ENCODE measurements at places on chromosomes 11 and 22.

DNA sequence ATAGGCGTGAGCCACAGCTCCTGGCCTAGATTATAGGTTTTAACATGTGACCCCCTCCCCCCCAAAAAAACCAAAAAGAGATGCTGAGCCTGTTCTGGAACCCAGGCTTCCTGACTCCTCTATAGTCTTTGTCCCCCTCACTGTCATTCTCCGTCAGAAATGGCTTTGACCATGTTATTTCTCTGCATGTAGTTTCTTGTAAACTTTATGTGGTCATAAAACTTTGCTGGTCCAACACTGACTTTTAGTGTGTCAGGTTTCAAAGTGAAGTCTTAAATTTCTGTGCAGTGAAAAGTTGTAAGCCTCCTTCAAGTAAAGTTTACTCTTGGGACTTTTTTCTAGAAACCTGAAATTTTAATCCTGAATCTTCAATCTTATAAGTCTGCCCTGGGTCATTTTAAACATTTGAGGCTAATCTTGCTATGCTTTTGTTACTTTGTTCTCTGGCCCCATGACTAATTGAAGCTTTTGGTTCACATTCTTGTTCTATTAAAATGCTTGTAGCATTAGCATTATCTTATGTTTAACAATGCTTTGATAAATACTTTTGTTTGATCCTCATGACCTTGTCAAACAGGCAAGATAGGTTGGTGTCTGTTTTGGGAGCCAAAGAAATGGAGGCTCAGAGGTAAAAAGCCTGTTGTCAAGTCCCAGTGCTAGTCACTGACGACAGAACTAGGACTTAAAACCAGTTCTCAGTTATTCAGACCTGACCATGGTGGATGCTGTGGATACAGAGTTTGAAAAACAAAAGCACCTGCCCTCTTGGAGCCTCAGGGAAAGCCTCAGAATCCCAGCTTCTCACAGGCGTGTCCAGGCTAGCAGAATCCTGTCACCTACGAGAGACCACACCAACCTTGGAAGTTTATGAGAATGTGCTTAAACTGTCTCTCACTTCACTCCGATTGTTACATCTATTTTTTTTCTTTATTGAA lies 87.7 kb upstream of the HORMAD2 start:
- DNase-seq, result no peak

DNA sequence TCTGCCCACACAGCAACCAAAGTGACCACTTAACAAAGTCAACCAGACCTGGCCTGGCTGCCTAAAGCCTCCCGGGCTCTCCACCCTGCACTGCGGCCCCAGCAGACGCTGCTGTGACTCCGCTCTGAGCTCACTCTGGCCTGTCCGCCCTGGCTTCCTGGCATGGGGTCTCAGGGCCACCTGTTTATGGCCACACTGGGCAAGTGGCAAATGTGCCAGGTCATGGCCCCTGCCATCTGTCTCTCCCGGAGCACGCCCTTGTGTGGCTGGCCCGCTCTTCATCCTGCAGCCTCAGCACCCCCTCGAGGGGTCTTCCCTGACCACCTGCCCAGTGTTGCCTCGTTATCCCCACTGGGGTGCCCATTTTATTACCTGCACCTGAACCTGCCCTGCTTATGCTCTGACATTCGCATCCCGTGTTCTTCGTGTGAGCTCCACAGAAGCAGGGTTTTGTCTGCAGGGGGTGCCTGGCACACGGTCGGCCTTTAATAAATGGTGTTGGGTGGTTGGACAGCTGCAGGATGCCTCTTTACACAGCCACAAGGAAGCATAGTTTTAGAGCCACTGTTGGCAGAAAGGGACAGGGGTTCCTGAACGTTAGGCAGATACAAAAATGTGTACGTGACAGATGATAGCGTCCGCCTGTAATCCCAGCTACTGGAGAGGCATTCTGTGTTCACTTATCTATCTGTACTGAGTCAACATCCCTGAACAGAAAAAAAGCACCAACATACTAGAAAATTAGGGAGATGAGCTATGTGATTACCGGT lies 785.6 kb downstream of the TBC1D22A start:
- DNase-seq, result no peak

DNA sequence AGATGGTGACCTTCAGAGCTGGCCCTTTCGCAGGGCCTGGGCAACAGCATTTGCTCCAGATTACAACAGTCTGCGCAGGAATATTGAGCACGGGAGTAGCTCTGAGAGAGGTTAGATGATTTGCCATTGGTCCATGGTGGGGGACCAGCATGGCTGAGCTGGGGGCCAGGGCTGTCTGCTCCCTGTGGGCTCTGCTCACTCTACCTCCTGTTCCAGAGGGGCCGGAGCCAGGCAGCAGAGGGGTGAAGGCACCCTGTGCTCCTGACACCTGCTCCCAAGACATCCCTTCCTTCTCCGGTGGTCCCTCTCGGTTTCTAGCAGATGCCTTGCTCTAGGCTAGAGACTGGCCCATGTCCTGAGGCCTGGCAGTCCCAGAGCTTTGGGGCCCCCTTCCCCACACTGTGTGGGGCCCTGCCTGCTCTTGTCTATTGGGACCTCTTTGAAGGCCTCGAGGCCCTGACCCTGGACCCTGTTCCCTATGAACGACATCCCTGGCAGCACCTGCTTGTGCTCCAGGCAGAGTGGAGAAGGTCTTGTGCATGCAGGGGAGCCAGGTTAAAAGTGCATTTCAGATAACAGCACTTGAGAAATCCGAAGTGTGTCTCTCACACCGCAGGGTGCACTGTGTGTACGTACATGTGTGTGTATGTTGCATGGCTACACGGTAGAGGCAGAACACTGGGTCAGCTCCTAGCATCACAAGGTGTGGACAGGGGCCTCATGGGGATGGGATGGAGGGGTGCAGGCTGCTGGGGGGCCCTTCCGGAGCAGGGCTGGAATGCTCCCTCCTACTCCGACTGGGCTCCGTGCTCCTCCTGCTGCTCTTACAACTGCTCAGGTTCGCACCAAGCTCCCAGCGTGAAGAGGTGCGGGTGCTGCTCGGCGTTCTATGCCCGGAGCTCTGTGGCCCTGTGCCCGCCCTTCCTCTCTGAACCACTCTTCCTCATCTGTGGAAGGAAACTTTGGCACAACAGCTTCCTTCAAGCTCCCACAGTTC lies 123.3 kb upstream of the B3GAT1 start:
- DNase-seq, result no peak

DNA sequence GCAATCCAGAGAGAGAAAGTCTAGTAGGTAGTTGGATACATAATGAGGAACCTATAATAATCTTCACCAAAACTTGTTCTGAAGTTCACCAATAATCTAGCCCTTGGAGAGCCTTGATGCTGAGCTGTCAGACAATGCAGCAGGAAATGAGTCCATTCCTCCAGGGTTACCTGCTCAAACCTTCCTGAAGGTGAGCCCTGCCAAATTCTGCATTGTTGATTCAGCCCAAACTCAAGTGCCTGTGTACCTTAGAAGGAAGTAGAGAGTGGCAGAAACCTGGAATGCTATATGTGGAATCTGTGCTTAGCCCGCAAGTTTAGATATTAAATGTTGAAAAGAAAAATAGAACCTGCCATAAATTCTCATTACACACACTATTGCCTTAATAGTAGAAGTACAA lies 77.4 kb upstream of the SPON1 start:
- no peak for DNase-seq

GRCh38 chr11:123231256-123231655 lies 36.2 kb upstream of the CLMP start:
- DNase-seq, result no peak

DNA sequence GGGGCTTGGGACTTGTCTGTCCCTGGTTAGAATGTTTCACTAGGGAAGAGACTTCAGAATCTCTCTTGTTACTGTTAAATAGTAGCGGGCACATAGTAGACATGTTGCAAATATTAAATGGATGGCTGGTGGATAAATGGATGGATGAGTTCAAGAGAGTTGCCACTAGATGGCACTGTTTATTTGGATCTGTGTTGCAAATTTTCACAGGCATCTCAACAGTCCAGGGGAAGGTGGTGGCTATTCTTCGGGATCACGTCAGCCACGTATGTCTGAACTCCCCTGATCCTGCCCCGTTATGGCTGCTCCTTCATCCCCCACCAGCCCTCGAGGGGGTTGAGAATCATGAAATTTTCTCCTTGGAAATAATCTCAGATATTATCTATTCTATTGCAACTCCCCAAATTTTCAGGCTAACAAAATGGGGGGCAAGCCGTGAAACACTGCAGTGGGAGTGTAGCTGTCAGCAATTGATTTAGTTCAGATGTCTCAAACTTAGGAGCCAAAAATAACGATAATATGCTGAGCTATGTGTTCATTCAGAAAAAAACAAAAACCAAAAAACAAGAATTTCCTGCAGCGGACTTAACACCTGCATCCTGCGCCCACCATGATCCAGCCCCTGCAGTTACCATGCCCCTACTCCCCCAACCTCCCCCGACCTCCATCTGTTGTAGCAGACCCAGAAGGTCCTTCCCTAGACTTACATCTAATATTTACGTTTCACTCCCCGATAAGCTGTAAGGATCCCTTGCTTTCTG lies 29.1 kb upstream of the BIRC3 start:
- peak; percentile 52 for DNase-seq

- peak; percentile 24 for DNase-seq
Observed at GRCh38 chr11:69704508-69705253, 859 bp upstream of the FGF19 start.

DNA sequence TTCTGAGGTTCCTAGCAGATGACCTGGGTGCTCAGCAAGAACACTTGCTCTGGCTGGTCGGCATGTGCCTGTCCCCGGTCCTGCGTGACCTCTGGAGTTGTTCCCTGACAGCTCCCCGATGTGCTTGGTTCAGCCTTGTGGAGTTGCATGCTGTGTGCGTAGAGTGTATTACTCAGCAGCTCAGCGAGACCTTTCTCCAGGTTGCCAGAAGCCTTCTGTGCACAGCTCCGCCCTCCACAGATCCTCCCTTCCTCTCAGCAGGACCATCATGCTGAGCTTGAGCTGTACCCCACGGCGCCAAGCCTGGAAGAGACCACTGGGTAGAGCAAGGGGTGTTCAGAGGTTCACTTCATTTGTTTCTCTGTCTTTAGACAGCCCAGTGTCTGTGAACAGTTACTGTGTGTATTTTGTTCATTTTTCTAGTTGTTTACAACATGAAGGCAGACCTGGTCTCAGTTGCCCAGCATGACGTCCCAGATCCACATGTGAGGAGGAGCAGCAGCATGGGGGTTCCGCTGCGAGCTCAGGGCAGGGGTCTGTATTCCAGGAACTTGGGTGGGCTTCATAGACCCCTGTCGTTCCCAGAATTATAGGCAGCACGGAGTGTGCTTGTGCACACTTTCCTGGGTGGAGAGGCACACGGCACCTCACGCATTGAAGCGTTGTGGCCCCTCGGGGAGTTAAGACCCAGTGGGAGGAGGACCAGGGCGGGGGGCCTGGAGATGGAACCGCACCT lies 148.6 kb downstream of the IGLL1 start:
- DNase-seq, result peak; percentile 54

- DNase-seq, result no peak
Observed at GRCh38 chr11:6708876-6709275, 25.7 kb upstream of the MRPL17 start.

- DNase-seq, result no peak
Observed at GRCh38 chr11:73235236-73235786, 17.2 kb downstream of the P2RY2 start.

DNA sequence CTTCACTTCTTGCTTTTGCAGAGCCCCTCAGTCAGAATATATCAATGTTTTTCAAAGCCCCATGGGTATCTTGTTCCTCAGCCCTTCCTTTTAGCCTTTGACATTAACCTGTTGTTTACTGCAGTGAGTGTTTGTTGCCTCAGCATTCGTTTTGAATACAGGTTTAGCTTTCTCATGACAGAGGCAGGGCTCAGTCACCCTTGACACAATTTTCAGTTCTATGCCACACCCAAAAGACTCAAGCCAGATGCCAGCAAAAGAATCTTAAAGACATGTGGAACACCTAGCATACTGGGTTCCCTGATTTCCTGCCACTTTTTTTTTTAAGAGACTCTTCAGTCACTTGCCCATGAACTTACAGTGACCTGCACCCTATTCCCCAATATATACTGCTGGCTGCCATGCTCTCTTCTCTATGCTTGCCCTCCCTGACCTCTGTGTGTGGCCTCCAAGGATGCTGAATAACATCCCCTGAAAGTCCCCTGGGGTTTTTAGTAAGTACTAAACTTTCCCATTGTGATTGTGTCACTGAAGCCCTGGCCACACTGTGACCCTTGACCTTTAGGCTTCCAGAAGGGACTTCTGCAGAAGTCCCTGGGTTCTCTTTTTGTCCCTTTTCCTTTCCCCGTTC lies 1225.5 kb downstream of the TBC1D22A start:
- no peak for DNase-seq

GRCh38 chr11:44629732-44630345 lies 64.4 kb downstream of the CD82 start:
- no peak for DNase-seq

- DNase-seq, result no peak
Observed at GRCh38 chr22:19984201-19984753, 32.3 kb downstream of the ARVCF start.

- no peak for DNase-seq
Observed at GRCh38 chr11:72848846-72849466, 34.7 kb downstream of the ATG16L2 start.

DNA sequence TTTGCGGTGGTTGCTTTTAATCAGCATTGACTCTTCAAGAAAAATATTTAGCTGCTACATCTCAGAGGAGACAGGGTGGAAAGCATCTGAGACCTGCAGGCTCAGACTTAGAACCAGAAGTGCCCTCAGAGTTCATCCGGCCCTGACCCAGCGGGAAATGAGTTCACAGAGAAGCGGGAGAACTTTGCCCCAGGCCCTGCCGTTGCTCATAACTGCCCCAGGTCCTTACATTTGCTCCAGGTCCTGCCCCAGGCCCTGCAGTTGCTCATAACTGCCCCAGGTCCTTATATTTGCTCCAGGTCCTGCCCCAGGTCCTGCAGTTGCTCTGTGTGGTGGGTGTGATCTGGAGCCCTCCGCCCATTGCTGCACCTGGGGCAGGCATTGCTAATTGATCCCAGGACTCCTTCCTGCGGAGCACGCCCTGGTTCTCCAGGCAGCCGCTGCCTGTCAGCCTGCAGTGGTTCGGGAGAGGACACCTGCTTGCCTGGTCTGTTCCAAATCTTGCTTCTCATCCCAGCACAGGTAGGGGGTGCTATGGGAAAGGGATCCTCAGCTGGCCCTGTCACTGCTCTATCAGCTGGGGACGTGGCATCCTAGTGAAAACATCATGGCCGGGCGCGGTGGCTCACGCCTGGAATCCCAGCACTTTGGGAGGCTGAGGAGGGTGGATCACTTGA lies 58.1 kb upstream of the PPP6R3 start:
- no peak for DNase-seq

GRCh38 chr11:46491661-46492330 lies 100.2 kb upstream of the CHRM4 start:
- no peak for DNase-seq

DNA sequence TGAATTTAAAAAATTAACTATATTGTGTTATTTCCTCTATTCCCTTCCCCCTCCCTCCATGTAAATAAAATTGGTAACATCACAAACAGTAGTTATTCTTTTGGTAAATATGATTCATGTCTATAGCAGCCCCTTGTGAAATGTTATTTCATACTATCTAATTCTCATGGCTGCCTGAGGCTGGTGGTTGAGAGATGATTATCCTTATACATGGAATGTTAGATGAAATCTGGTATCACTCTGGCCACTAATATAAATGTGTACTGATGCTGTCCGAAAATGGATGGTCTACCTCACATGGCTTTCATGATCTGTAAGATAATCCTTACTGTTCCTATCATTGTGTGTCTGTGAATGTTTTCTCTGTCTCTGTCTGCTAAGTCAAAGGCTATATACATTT lies 25.0 kb upstream of the EXPH5 start:
- no peak for DNase-seq
